ENCODE measurements at places on chromosomes 1 and 21.

- no peak for DNase-seq
Measured at GRCh38 chr1:34529935-34530859, 224.7 kb upstream of the GJB5 start.

GRCh38 chr1:67769633-67770256 lies 63.5 kb downstream of the GNG12 start:
- no peak for DNase-seq

- no peak for DNase-seq
Measured at GRCh38 chr1:67687198-67687545, 2.2 kb downstream of the GADD45A start.

- no peak for DNase-seq
Measured at GRCh38 chr21:45801989-45802388, 158.5 kb downstream of the PCBP3 start.

DNA sequence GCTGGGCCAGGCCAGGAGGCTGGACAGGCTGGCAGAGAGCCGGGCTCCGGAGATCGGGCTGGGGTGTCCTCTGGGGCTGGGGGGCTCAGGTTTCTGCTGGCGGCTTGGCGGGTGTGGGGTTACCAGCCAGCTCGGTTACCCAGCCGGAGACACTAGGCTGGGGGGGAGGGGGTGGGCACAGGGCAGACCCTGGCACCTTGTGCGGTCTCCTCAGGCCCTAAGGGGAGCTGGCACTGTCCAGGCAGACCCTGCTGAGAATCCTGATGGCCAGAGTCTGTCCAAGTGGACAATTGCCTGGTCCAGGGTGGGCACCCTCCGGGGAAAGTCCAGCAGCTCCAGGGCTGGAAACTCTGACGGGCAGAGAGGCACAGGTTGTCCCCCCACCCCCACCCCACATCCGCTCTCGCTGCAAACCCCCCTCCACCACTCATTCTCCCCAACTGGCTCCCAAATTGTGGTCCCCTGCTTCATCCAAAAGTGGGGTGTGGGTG lies 6.7 kb downstream of the ZBTB7B start:
- no peak for DNase-seq

DNA sequence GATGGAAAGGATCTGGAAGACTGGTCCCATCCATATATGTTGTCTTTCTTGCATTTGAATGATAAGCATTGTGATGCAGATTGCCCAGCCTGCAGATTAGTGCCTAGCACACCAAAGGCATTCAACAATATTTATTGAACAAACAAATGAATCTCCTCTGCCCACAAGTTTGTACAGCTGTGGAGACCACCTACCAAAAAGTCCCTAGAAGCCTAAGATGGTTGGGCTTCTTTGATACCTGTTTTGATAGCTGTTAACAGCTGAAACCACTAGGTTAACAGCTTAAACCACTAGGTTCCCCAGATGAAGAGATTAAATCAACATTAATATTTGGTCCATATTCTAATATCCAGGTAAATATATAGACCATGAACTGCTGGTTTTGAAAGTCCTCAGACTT lies 9.8 kb downstream of the DUSP10 start:
- DNase-seq: no peak

GRCh38 chr1:198575798-198576641 lies 35.5 kb upstream of the ATP6V1G3 start:
- DNase-seq: no peak

DNA sequence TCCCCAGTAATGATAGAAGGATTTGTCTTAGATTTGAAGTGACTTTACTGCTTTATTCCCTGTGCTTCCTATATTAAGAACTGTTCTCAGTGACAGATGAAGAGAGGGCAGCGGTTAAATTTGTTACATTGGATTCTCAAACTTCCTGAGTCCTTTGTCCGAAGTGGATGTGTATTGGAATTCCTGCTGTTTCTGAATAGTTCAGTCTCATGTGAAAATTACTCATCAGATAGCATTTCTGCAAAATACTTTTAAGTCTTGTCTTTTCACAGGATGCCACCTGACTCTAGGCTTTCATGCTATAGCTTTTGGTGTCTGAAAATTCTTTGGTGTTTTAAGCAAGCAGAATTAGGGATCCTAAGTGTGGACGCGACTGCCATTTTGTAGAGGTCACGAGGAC lies 83.6 kb downstream of the PRDM2 start:
- no peak for DNase-seq

DNA sequence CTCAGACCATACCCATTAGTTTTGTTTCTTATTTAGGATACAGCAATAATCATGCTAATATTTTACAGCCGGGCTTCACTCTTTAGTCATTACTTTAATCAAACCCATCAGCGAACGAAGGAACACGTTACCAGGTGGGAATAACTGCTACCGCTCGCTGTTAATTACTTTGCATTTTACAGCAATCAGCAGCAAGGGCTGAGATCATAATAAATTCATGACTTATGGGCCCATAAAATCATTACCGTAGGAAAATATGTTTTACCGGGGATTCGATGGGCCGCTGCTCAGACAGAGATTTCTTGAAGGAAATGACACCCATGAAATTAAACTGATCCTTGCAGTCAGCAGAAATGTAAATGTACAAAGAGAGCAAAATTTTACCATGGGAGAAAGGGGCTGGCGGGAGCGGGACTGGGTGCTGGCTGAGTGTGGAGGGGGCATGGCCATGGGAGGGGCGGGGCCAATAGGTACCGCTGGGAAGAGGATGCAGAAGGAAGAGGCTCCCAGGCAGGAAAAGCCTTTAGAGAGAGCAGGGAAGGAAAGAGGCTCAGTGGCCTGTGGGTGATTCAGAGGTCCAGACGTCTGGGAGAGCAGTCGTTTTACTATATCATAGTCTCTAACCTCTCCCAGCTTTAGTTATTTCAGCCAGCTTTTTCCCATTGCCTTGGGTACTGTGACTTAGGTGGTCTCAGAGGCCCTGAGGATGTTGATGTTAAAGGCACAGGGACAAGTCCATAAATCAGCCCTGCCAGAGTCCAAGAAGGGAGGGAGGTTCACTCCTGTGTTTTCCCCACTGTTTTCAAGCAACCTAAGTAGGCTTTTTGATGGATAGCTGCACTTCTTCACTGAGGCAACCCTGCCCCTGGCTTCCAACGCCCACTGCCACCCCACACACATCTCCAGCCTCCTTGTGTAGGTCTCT lies 258.9 kb downstream of the SEC16B start:
- no peak for DNase-seq

DNA sequence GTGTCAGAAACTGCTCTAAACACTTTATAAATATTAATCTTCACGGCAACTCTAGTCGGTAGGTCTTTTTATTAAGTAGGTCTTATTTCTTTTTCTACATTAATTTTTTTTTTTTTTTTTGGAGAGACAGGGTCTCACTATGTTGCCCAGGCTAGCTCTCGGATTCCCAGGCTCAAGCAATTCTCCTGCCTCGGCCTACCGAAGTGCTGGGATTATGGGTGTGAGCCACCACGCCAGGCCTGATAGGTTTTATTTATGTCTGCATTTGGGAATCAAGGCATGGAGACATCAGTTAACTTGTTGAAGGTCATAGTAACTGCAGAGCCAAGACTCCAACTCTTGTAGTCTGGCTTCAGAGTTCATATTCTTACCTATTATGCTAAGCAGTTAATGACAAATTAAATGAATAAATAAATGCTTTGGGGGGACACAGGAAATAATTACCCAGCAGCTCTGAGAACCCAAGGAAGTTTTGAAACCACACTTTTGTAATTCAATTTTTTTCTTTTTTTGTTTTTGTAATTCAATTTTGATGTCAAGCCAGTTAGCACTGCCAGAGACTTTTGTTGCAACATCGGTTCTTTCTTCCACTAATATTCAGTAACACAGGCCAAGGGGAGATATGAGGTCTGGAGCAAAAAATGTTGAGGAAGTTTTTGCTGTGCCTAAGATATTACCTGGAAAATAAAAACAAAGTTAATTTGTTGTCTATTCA lies 9.4 kb upstream of the UAP1 start:
- DNase-seq: no peak

- peak; percentile 60 for DNase-seq
Measured at GRCh38 chr1:28887419-28887834, 26.9 kb upstream of the EPB41 start.

- DNase-seq: no peak
Measured at GRCh38 chr1:7218210-7218832, 433.1 kb downstream of the CAMTA1 start.

DNA sequence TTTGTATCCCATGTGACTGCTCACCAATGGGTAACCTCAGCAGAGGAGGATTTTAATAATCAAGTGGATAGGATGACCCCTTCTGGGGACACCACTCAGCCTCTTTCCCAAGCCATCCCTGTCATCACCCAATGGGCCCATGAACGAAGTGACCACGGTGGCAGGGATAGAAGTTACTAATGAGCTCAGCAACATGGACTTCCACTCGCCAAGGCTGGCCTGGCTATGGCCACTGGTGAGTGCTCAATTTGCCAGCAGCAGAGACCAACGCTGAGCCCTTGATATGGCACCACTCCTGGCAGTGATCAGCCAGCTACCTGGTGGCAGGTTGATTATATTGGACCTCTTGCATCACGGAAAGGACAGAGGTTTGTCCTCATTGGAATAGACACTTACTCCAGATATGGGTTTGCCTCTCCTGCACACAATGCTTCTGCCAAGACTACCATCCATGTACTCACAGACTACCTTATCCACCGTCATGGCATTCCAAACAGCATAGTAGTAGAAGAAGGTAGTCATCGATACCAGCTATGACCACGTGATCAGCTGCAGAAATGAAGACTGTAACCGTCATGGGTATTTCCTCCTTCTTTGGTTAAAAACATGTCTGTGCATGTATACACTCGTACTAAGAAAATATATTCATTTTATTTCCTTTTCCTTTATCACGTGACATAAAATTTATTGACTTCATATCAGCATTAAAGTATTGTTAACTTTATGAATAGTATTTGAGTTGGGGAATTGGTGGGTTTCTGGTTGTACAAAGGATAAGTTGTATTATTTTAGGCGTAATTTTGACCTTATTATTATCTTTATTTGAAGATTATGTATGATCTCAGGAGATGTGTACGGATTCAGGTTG lies 562.6 kb downstream of the PTPRU start:
- DNase-seq: no peak

DNA sequence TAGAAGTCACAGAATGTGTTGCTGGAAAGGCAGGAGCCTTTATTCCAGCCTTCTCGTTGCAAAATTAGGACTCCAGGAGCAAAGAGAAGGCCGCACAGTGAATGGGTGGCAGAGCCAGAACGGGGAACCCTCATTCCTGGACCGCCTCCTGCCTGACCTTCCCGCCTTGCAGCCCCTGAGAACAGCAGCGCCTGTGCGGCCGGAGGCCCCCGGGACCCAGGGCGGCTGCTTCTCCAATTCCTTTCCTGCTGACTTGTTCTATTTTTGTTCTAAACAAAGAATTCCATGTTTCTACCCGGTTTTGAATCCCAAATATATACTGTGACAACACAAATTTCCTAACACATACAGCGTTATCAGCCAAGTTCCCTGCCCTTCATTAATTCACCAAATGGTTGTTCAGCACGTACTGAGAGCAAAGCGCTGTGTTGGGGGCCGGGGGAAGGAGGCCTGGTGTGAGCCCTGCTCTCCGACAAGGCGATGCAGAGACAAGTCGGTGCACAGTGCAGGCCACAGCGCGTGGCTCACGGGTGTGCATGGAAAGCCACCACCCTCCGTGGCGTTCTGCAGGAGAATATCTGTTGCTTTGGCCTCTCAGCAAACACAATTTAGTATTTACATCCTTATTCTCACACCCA lies 31.9 kb upstream of the COL6A2 start:
- peak; percentile 76 for DNase-seq

DNA sequence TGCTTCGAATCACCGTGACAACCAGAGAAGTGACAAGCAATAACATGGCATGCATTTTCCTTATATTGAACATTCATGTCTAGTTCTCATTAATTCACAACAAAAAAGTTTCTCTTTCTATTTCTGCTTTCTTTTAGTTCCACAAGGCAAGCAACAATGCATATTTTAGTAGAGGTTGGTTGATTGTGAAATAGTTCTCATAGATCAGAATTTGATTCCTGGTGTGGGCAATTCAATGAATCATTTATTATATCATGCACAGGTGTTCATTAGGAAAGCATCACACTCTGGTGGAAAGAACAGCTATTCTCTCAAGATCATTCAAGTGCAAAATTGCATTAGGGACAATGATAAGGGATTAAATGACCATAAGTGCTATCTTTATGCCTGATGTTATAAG lies 980.9 kb downstream of the BRINP3 start:
- no peak for DNase-seq

DNA sequence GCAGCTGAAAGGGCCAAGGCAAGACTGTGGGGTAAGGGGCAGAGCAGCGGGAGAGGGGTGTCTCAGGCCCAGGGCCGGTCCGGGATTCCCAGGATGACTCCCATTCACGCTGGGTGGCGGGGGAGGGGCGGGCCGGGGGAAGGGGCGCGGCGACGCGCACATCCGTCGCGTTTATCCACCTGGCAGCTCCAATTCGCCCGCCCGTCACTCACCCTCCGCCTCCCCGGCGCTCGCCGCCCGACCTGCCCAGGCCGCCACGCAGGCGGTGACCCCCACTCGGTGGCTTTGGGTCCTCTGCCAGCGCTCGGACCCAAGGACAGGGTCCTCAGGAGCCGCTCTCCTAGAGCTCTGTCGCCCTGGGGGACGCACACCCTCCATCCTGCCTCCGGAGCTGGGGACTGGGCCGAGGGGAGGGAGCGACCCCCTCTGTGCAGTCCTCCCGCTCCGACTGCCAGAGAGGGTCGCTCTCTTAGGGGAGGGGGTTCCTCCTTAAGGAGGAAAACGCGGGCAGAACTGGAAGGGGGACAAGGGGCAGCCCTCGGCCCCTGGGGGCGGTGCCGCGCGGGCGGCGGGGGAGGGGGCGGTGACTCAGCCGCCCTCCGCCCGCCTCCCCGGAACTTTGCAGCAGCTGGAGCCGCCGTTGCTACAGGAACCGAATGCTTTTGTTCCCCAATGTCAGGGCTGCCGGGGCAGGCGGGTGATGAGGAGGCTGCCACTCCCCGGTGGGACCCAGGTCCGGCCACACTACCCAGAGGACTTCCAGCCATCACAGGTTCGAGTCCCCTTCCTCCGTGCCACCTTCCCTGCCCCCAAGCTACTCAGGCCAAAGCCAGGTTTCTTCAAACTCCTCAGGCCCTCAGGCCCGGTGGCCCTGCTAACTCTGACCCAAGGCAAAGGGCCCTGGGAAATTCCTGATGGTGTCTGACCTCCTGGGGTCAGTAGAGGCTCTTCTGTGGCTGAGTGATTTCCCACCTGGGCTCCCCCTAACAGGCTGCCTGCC lies 3.4 kb downstream of the ADGRB2 start:
- DNase-seq: peak; percentile 92

DNA sequence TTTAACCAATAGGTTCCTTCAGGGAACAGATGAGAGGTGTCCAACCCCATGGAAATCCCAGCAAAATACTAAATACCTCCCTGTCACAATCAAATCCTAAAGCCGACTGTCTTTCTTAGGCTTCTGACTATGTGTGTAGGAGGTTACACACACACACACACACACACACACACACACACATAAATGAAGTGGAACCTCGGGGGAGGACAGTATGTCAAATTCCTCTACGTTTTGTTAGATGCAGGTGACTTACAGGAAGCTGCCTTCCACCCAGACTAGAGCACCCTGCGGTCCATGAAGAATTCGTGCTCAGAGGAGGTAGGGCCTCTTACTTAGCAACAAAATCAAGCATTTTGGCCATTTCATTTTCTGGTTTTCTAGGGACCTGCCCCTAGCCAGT lies 16.4 kb downstream of the RSPH1 start:
- DNase-seq: no peak

All from aorta (tissue), 5 donors.